Neural progenitor cell (in vitro differentiated cells): ENCODE measurements at places on chromosomes 3 and 15. TPM values are rescaled to one million over a fixed set of nuclear protein-coding genes. Genes with fewer than 3 reads are reported as not detected.

GRCh38 chr3:29922992-29923746 is 642.3 kb downstream of the RBMS3 start:
- no peaks in the 10 kb centered on the region for H3K36me3 ChIP-seq
- no peak overlapping the region for H3K4me3 ChIP-seq
- DNase-seq = no peak

GRCh38 chr3:84836961-84837360 is 121.8 kb upstream of the CADM2 start:
- H3K36me3 ChIP-seq = no peaks in the 10 kb centered on the region
- no peak overlapping the region for H3K27ac ChIP-seq
- H3K27me3 ChIP-seq = no peaks in the 10 kb centered on the region
- no peaks in the 10 kb centered on the region for H3K4me1 ChIP-seq
- H3K4me3 ChIP-seq = no peak overlapping the region
- no peak for DNase-seq

- H3K27me3 ChIP-seq = no peaks in the 10 kb centered on the region
- peaks cover 11% of the 10 kb centered on the region for H3K4me1 ChIP-seq
- no peak overlapping the region for H3K27ac ChIP-seq
- no peak overlapping the region for H3K4me3 ChIP-seq
- no peaks in the 10 kb centered on the region for H3K36me3 ChIP-seq
Measured at GRCh38 chr15:97196048-97197014, 764.2 kb upstream of the ARRDC4 start.

- DNase-seq = peak; percentile 35
- peaks cover 18% of the 10 kb centered on the region for H3K4me1 ChIP-seq
- peaks cover 15% of the 10 kb centered on the region for H3K36me3 ChIP-seq
- no peaks in the 10 kb centered on the region for H3K27me3 ChIP-seq
- H3K27ac ChIP-seq = no peak overlapping the region
- no peak overlapping the region for H3K4me3 ChIP-seq
Measured at GRCh38 chr3:136658946-136659682, 93.1 kb downstream of the STAG1 start.

DNA sequence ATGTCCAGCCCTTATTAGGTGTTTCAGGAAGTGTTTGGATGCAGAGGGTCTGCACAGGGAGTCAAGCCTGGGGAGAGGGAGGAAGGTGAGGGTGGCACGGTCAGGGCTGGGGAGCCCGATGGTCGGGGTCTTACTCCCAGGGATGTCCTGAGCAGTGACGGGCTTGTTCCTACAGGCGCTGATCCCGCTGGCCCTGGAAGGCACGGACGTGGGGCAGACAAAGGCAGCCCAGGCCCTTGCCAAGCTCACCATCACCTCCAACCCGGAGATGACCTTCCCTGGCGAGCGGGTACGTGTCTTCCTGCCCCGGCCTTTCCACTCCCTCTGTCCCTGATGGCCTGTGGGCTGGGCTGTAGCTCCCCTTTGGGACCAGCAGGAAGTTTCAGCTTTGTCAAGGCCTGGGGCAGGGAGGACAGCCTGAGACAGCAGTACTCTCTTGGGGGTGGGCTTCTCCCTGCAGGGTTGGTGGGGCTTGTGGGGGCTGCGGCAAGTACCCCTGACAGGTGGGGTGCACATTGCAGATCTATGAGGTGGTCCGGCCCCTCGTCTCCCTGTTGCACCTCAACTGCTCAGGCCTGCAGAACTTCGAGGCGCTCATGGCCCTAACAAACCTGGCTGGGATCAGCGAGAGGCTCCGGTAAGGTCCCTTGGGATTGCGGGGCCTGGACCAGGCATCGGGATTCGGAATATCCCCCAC is 4.6 kb upstream of the RCCD1 start:
- no peaks in the 10 kb centered on the region for H3K36me3 ChIP-seq
- no peak overlapping the region for H3K27ac ChIP-seq
- H3K4me1 ChIP-seq = no peaks in the 10 kb centered on the region
- H3K27me3 ChIP-seq = no peaks in the 10 kb centered on the region
- no peak overlapping the region for H3K4me3 ChIP-seq
- DNase-seq = no peak

DNA sequence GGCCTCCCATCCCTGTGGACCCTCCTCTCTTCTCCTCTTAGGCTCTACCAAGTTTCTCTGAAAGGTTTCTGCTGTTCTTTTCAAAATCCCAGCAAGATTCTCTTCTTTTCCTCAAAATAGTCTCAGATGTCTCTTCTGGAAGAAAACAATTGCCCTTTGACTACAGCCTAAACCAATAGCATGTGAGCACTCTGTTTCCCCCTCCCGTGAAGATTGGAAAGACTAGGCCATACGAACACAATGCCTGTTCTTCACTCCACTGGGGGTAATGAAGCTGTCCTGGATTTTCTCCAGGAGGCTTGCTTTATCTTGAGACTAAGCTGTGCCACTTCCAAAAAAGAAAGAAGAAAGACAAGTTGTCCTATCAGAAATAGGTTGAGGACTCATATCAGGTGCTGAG is 178.7 kb upstream of the MCTP2 start:
- H3K4me3 ChIP-seq = no peak overlapping the region
- no peaks in the 10 kb centered on the region for H3K36me3 ChIP-seq
- peaks cover 22% of the 10 kb centered on the region for H3K4me1 ChIP-seq
- peak; percentile 7 for DNase-seq
- H3K27ac ChIP-seq = peak overlapping the region; percentile 77

- H3K36me3 ChIP-seq = no peaks in the 10 kb centered on the region
- no peak overlapping the region for H3K27ac ChIP-seq
- peak; percentile 43 for DNase-seq
- H3K27me3 ChIP-seq = no peaks in the 10 kb centered on the region
- H3K4me3 ChIP-seq = no peak overlapping the region
Measured at GRCh38 chr3:100603469-100603868, 5.9 kb upstream of the ADGRG7 start.

DNA sequence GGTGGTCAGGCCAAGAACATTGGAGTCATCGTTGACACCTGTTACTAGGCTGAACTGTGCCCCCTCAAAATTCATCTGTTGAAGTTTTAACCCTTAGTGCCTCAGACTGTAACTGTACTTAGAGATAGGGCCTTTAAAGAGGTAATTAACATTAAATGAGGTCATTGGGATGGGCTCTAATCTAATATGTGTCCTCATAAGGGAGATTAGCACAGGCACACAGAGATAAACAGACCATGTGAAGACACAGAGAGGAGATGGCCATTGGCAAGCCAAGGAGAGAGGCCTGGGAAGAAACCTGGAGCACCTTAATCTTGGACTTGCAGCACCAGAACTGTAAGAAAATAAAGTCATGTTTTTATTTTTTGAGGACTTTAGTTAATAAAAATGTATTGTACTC is 59.6 kb downstream of the PLCL2 start:
- H3K36me3 ChIP-seq = no peaks in the 10 kb centered on the region
- no peak overlapping the region for H3K4me3 ChIP-seq
- no peak for DNase-seq
- H3K27me3 ChIP-seq = no peaks in the 10 kb centered on the region
- H3K27ac ChIP-seq = no peak overlapping the region

DNA sequence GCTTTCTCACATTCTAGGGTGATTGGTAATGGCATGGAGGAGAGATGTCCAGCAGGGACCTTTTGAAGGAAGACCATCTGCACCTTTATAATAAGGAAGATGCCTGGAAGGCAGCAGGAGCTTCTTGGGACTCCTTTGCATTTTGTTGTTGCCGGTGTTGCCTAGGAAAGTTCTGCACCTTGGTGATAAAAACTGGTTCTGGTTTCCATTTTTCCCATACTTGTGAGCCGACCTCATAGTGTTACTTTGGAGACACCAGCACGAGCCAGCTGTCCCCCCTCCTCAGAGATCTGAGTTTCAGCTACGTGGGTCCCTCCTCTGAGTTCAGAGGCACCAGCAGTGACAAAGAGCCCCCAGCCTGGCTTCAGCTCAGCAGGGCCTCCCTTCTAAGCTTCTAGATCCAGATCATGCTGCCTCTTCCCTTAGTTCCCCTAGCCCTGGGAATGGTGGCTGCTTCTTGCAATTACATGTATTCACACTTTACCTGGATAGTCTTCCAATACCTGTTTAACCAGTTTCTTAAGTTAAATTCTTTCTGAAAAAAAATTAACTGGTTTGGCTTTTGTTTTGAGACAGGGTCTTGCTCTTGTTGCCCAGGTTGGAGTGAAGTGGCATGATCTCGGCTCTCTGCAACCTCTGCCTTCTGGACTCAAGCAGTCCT is 18.0 kb upstream of the FSTL1 start:
- H3K27ac ChIP-seq = no peak overlapping the region
- no peak for DNase-seq
- H3K36me3 ChIP-seq = no peaks in the 10 kb centered on the region
- H3K4me1 ChIP-seq = peaks cover 7% of the 10 kb centered on the region
- H3K4me3 ChIP-seq = no peak overlapping the region
- H3K27me3 ChIP-seq = no peaks in the 10 kb centered on the region

GRCh38 chr3:194198938-194199337 is 63.0 kb downstream of the HES1 start:
- H3K27ac ChIP-seq = no peak overlapping the region
- peaks cover 20% of the 10 kb centered on the region for H3K4me1 ChIP-seq
- H3K27me3 ChIP-seq = peaks cover 14% of the 10 kb centered on the region
- no peaks in the 10 kb centered on the region for H3K36me3 ChIP-seq
- DNase-seq = no peak
- H3K4me3 ChIP-seq = no peak overlapping the region

DNA sequence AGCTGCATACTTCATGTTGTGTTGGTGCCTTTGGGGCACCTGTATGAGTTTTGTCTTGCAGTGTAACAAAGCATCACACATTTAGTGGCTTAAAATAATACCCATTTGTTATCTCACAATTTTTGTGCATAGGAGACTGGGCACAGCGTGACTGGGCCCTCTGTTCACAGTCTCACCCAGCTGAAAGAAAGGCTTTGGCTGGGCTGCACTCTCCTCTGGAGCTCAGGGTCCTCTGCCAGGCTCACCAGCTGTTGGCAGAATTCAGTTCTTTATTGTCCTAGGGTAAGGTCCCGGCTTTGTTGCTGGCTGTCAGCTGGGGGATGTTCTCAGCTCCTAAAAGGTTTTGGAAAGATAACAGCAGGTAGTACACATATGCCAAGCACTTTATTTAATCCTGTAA is 263.3 kb downstream of the CLSTN2 start:
- H3K4me3 ChIP-seq = no peak overlapping the region
- no peaks in the 10 kb centered on the region for H3K4me1 ChIP-seq
- peaks cover 31% of the 10 kb centered on the region for H3K27me3 ChIP-seq

DNA sequence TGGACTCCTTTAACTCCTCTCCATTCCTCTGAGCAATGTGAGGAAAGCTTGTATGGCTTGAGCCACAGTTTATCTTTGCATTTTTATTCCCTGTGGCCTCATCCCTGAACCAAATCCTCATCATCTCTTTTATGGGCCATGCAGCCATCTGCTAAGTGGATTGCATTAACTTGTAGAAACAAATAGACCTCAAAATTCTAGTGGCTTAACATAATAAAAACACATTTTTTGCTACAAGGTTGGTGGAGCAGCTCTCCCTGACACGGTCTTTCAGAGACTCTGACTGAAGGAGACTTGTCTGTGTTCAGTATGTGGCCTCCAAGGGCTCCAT is 135.3 kb downstream of the RPL22L1 start:
- H3K4me3 ChIP-seq = no peak overlapping the region
- H3K4me1 ChIP-seq = peaks cover 5% of the 10 kb centered on the region
- H3K36me3 ChIP-seq = no peaks in the 10 kb centered on the region
- no peak for DNase-seq
- no peaks in the 10 kb centered on the region for H3K27me3 ChIP-seq

DNA sequence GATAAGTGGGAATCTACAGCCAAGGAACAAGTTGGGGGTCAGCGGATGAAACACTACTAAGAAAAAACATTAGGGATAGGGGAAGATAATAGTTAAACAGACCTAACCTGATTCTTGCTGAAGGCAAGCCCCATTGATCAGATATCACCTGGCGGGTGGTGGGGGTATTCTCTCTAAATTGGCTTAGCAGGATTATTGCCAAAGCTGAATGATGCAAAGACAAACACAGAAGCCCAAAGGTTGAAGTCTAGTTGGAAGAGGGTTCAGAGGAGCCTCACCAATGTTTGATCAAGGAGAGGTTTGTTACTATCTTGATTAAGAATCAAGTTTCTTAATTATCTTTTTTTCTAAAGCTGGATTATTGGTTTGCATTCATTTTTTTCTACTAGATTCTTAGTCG is 371.9 kb upstream of the CNTN4 start:
- no peaks in the 10 kb centered on the region for H3K36me3 ChIP-seq
- DNase-seq = no peak
- no peak overlapping the region for H3K27ac ChIP-seq
- H3K4me3 ChIP-seq = no peak overlapping the region
- H3K4me1 ChIP-seq = peaks cover 7% of the 10 kb centered on the region
- no peaks in the 10 kb centered on the region for H3K27me3 ChIP-seq

DNA sequence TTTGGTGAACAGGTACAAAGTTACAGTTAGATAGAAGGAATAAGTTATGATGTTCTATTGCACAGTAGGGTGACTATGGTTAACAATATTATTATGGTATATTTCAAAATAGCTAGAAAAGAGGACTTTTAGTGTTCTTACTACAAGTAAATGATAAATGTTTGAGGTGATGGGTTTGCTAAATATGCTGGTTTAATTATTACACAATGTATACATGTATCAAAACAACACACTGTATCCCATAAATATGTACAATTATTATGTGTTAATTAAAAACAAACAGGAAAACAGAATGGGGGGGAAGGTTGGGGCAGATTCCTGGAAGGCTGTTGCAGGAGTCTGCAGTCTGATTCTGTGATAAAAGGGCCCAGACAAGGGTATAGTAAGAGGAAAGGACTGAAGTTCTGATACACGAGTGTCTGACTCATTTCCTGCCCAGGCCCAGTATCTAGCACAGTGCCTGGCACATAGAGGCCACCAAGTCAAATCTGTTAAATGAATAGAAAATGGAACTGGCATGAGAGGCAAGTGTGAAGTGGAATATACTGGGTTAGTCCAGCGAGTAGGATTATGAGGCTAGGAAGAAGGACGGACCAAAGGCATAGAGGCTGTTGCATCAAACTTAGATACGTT is 7.2 kb upstream of the ENTPD3 start:
- H3K27ac ChIP-seq = no peak overlapping the region
- H3K27me3 ChIP-seq = no peaks in the 10 kb centered on the region
- no peaks in the 10 kb centered on the region for H3K36me3 ChIP-seq

- H3K27me3 ChIP-seq = no peaks in the 10 kb centered on the region
- H3K36me3 ChIP-seq = no peaks in the 10 kb centered on the region
- H3K4me3 ChIP-seq = no peak overlapping the region
- H3K4me1 ChIP-seq = no peaks in the 10 kb centered on the region
- no peak for DNase-seq
Measured at GRCh38 chr15:91342097-91342496, 242.0 kb downstream of the SV2B start.

Gene GPR62
- total RNA-seq = 0.21 TPM in 1 of 2 replicates, not detected in the other

Gene CAND2
- 2.4 and 6.9 TPM in 2 replicates for total RNA-seq

Gene MBD4
- 35.0 and 46.3 TPM in 2 replicates for total RNA-seq

Gene CHDH
- 1.5 and 5.9 TPM in 2 replicates for total RNA-seq

Gene SNX4
- total RNA-seq = 51.9 and 65.4 TPM in 2 replicates

Gene SIDT1
- total RNA-seq = not detected in 2 replicates

Gene SACM1L
- 46.7 and 61.8 TPM in 2 replicates for total RNA-seq

Gene LRRC49
- 33.5 and 62.4 TPM in 2 replicates for total RNA-seq

Gene SCN11A
- 0.69 and 0.81 TPM in 2 replicates for total RNA-seq

Gene GHSR
- total RNA-seq = not detected in 2 replicates

Gene GXYLT2
- 1.5 and 3.6 TPM in 2 replicates for total RNA-seq

Gene SCAMP5
- total RNA-seq = 16.4 and 24.9 TPM in 2 replicates
